ENCODE measurements at places on chromosomes 6 and 20.

- no peak for DNase-seq
Observed at GRCh38 chr6:32082935-32083334, 26.2 kb downstream of the TNXB start.

DNA sequence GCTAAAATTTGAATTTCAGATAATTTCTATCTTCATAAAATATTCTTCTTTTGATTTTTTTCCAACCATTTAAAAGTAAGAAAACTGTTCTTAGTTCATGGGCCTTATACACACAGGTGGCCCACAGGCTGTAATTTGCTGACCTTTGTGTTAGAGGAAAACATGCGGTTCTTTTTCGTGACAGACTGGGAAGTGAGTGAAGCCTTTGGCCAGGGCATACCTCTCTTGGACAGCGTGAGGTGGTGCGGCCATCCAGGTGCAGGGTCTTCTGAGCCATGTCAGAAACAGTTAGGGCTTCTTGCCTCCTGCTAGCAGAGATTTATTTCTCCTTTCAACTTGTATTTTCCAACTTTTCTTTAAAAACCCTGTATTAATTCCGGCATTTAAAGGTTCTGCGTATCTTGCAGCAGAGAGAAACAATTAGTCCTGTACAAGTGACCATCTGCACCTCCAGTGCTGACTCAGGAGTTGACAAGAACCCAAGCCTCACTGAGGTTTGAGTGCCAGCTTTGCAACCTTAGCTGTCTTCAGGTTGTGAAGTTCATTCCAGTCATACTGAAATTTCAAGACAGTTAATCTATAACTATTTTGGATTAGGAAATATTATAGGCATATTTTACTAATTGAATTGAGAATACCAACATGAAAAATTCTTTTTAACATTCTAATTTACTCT lies 177.8 kb downstream of the LY86 start:
- no peak for DNase-seq

DNA sequence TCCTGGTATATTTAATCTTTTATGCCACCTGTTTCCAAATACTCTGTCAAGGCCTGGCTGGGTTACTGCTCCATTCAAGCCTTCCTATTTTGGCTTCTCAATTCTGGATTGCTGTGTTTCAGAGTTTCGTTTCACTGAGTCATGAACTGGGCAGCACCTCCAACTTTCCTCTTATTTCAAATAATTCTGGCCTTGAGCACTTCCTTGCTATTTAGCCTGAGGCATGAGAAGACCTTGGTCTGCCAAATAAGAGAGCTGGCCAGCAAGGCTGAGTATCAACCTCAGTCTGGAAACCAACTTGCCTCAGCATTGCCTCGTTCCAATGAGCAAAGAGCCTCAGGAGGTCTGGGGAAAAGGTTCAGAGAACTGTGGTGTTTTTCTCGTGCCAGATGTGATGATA lies 66.6 kb downstream of the TNFAIP3 start:
- DNase-seq: no peak

- DNase-seq: no peak
Observed at GRCh38 chr6:46175446-46175845, 4.7 kb upstream of the ENPP5 start.

- no peak for DNase-seq
Observed at GRCh38 chr6:103538381-103538780, 1321.3 kb downstream of the HACE1 start.

DNA sequence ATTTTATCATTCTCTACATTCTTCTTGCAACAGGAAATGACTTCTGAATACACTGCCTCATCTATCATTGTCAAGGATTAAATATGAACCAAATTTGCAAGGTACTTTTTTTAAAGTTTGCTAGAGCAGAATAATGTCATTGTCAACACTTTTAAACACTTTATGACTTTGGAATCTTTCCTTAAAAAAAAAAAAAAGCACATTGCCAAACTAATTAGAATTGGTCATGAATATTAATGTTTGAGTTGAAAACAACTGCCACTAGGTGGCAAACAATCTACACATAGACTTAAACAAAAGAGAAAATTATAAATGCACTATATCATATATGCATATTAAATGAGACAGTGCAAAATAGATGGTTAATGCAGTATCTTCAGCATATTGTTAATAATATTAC lies 32.5 kb upstream of the TMEM244 start:
- DNase-seq: no peak

DNA sequence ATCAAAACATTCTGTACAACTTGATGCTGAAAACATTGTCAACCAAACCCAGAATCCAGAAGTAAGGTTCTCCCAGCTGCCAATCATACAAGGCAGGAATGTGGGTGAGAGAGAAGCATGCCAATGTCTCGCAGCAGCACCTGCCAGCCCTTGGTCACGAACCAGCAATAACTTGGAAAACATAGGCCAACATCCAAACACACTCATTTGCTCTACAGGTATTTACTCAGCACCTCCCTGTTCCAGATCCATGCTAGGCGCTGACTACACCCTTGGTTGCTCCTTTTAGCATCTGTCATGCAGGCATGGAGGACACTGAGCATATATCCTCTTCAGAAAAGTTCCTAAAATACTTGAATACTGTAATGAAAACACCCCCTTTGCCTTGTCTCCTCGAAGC lies 63.6 kb downstream of the FAXC start:
- DNase-seq: no peak

- no peak for DNase-seq
Observed at GRCh38 chr6:119559586-119559985, 210.0 kb upstream of the MAN1A1 start.

DNA sequence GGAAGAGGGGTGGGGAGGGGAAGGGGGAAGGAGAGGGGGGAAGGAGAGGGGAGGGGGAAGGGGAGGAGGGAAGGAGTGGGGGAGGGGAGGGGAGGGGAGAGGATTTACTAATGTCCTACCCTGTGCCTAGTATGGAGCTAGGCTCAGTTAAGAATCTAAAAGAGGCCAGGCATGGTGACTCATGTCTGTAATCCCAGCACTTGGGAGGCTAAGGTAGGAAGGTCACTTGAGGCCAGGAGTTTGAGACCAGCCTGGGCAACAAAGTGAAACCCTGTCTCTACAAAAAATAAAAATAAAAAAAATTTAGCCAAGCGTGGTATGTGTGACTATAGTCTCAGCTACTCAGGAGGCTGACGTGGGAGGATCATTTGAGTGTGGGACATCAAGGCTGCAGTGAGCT lies 13.0 kb downstream of the UBE2J1 start:
- no peak for DNase-seq

DNA sequence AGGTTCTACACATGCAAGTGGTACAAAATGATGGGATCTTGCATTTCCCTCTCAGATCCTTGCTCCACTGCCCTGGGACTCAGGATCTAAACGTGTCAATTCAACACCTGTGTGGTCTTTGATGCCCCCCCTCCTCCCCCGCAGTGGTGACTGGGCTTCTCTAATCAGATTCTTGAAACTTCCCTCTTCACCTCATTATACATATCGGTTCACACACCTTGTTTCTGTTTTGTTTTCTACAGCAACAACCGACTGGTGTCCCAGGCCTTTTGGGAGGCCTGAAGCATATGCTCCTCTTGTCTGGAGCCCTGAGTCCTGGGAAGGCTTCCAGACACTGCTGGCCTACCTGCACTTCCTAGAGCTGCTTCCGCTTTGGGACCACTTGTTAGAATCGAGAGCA lies 20.0 kb downstream of the SAMD3 start:
- no peak for DNase-seq

DNA sequence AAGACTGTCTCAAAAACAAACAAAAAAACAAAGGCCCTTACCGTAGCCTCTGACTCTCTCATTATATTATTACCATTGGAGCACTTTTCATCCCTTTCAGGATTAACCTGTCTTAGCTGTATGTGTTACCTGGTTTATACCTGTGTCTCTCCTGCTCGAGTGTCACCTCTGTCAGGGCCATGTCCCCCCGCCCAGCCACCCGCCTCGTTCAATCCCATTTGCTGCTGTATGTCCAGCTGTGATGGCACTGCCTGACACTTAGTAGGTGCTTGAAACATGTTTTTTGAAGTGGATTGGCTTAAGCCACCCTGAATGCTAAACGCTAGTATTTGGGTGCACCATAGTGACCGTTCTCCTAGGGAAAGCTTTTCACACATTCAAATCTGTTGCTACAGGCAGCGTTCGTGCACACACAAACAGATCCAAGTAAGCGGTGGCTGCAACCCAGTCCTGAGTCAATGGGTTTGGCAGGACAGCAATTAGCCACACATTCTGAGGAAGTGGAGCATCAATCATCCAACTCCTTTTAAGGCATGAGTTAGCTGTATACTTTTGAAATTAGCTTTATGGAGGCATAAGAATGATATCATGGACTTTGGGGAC lies 98.9 kb upstream of the ZNF217 start:
- DNase-seq: no peak

GRCh38 chr20:57410398-57410920 lies 19.3 kb downstream of the RBM38 start:
- no peak for DNase-seq

DNA sequence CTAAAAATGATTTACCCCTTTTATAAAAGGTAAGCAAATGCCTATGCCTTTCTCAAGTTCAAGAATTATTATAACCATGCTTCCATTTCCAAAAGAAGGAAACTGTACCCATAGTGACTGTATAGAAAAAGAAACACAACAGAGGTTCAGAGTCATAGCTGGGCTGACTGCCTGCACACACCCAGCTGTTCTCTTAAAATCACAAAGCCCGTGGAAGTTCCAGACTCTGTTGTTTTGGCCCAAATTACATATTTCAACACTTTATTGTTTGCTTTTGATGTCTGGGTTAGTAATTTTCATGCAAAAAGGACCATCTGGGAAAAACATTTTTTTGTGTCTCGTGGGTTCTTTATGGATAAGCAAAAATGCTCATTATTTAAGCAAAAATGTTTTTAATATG lies 99.2 kb downstream of the LCA5 start:
- DNase-seq: no peak

GRCh38 chr20:46118481-46119020 lies 437 bp downstream of the CD40 start:
- DNase-seq: peak; percentile 61

DNA sequence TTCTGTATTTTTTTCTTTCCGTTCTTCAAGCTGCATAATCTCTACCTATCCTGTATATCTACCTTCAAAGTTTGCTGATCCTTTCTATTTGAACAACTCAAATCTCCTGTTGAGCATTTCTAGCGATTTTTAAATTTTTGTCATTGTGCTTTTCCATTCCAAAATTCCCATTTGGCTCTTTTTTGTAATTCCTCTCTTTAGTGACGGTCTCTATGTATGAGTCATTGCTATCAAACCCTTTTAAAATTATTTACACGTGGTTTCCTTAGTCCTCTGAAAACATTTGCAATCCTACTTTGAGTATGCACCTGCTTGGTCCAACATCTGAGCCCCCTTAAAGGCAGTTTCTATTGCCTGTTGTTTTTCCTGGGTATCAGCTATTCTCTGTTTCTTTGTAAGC lies 100.5 kb upstream of the FOXC1 start:
- DNase-seq: no peak

DNA sequence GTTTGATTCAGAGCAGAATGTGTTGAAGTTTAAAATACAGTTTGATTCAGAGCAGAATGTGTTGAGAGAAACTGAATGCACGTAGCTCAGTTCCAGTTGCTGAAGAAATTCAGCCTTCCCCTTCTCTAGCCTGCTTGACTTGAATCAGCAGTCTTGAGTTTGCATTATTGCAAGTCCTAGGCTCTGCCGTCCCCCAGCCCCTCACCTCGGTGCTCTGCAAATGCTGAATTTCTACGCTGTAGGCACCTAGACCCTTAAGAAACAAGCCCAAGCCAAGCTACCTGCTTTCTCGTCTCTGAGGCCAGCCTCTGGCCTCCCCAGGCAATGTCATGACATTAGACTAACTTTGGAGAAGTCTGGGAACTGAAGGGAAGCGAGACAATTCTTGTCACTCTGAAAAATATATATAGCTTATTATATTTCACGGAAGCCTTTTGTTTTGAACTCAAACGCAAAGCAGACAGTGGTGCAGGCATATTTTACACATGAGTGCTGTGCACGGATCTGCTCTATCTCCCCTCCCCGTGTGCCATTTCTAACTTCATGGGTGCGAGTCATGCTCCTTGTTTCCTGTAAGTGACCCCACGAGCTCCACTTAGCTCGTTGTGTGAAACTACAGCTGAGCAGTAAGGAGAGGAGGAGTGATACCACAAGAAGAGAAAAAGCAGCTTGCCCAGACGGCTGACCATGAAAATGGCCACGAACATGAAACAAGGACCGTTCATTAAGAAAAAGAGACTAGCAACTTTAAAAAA lies 71.4 kb upstream of the DUSP22 start:
- DNase-seq: peak; percentile 63

- no peak for DNase-seq
Observed at GRCh38 chr6:157152556-157152955, 170.8 kb downstream of the TMEM242 start.

DNA sequence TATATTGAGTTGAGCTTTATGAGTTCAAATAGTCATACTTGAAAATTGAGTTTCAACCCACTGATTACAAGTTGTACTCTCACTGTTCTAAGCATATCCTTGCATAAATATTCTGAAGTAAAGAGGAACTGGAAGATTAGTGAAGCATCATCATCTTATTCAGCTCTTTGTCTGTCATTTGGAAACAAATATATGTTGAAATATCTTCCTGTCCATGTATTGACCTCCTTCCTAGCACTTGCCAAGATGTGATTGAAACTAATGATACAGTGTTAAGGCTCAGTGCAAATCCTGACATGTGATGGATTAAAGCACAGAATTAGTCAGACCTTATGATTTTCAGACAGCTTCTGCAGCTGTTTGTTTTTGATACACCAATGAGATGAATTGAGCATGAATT lies 434.3 kb downstream of the TBC1D32 start:
- DNase-seq: no peak

DNA sequence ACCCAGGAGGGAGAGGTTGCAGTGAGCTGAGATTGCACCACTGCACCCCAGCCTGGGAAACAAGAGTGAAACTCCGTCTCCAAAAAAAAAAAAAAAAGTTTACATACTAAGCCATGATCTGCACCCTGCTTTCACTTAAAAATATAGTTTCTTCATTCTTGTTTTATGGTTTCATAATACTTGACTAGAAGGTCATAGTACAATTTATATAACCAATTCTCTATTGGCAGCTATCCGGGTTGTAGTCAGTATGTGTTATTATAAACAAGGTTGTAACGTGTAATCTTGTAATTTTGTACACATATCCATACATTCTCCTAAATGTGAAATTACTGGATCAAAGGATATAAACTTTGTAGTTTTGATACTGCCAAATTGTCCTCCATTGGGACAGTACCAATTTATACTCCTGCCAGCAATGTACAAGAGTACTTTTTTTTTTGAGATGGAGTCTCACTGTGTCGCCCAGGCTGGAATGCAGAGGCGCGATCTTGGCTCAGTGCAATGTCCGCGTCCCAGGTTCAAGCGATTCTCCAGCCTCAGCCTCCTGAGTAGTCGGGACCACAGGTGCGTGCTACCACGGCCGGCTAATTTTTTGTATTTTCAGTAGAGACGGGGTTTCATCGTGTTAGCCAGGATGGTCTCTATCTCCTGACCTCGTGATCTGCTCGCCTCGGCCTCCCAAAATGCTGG lies 144.8 kb downstream of the GJA10 start:
- DNase-seq: no peak

Data from activated CD8-positive, alpha-beta memory T cell treated with anti-CD3 and anti-CD28 coated beads for 24 hours (primary cell).